ENCODE measurements at places on chromosomes 5 and 9. TPM values are rescaled to one million over a fixed set of nuclear protein-coding genes. Genes with fewer than 3 reads are reported as not detected.

SPATA31C1 gene
- 0.08 TPM for total RNA-seq

ZNF879 gene
- total RNA-seq, result 3.5 TPM

DNA sequence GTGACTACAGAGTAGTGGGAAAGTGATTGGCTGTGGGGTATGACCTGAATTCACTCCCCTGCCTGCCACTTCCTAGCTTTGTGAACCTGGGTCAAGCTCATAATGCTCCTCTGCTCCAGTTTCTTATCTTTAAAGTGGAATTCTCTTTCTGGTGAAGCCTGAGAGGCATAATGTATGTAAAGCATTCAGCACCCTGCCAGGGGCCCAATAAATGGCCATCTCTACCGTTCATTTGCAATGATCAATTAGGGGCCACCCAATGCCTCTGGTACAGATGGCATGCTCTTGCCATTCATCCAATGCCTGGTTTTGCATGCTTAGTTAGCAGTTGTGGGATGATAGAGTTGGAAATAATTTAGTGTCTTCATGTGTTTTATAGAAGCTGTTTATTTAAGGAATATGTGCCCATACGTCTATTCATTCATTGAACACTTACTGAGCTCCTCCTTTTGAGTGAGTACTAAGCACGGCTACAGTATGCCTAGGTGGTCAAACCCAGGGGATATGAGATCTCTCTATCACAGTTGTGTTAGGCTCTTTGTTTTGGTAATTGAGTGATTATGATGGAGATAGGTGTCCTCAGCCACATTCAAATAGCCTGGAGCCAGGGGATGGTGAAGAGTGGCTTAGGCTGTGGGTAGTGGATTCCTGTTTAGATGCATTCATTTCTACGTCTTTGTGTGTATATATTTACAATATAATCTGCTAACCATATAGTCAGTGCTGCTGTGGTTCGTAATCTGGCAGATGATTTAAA lies 15.3 kb downstream of the ZNF462 start:
- peak overlapping the region; percentile 40 for H3K4me3 ChIP-seq
- peak; percentile 87 for DNase-seq
- H3K4me1 ChIP-seq, result peaks cover 87% of the 10 kb centered on the region
- H3K36me3 ChIP-seq, result no peaks in the 10 kb centered on the region
- H3K27ac ChIP-seq, result peak overlapping the region; percentile 84

DNA sequence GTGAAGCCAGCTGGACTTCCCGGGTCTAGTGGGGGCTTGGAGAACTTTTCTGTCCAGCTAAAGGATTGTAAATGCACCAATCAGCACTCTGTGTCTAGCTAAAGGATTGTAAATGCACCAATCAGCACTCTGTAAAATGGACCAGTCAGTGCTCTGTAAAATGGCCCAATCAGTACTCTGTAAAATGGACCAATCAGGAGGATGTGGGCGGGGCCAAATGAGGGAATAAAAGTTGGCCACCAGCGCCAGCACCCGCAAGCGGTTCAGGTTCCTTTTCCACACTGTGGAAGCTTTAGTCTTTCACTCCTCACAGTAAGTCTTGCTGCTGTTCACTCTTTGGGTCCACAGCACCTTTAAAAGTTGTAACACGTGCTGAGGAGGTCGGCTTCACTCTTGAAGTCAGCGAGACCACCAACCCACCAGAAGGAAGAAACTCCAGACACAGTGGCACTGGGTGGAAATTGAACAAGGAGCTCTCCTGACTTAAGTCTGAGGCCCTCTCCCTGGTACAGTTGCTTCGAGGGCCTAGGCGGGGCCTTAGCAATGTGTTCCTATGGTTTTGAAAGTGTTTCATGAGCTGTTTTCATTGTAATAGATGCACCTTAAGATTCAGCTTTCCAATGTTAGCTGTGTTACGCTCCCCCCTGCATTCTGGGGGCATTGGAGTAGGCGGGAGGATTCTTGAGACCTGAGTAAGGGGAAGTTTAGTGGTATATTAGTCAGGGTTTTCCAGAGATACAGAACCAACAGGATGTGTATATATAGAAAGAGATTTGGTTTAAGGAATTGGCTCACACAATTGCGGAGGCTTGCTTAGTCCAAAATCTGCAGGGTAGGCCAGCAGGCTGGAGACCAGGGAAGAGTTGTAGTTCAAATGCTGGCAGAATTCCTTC lies 21.5 kb upstream of the MYO10 start:
- no peaks in the 10 kb centered on the region for H3K4me1 ChIP-seq
- H3K36me3 ChIP-seq, result no peaks in the 10 kb centered on the region
- no peak overlapping the region for H3K4me3 ChIP-seq
- no peaks in the 10 kb centered on the region for H3K27me3 ChIP-seq

- no peak for DNase-seq
- no peaks in the 10 kb centered on the region for H3K36me3 ChIP-seq
- no peaks in the 10 kb centered on the region for H3K27me3 ChIP-seq
- no peak overlapping the region for H3K4me3 ChIP-seq
- H3K4me1 ChIP-seq, result peaks cover 29% of the 10 kb centered on the region
- H3K27ac ChIP-seq, result no peak overlapping the region
Measured at GRCh38 chr5:31987985-31988710, 186.0 kb downstream of the GOLPH3 start.
